ENCODE measurements at places on chromosomes 6 and 20. TPM values are rescaled to one million over a fixed set of nuclear protein-coding genes. Genes with fewer than 3 reads are reported as not detected.

DNA sequence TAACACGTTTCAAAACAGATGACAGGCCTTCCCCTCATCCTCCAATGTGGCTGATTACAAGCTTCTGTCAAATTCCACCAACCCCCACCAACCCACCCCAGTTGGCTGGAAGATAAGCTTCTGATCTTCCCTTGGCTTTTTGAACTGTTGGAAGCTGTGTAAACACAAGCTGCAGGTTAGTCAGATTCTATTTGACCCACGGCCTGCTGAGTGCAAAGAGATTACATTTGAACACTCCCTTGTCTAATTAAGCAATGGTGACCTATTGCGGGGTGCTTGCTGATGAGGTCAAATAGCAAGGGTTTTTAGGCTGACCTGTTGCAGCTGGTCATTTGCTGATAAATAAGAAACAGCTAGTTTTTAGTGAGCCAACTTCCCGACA lies 379.7 kb downstream of the BMP2 start:
- DNase-seq: no peak

DNA sequence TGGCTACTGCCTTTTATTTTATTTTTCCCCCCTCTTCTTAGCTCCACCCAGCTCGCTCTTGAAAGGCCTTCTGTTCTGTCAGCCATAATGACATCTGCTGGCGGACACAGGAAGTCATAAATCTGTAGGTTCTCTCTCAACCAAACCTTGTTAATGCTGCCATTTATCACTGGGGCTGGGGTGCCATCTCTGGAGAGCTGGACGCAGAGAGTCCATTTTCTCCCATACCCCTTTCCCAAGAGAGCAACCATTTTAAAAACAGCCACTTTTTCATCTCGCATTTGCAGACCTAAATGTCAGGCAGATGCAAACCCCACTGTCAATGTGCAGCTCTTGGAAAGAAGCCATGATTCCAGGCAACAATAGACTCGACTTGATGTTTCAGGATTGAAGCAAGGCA lies 13.0 kb upstream of the TSHZ2 start:
- DNase-seq: no peak

DNA sequence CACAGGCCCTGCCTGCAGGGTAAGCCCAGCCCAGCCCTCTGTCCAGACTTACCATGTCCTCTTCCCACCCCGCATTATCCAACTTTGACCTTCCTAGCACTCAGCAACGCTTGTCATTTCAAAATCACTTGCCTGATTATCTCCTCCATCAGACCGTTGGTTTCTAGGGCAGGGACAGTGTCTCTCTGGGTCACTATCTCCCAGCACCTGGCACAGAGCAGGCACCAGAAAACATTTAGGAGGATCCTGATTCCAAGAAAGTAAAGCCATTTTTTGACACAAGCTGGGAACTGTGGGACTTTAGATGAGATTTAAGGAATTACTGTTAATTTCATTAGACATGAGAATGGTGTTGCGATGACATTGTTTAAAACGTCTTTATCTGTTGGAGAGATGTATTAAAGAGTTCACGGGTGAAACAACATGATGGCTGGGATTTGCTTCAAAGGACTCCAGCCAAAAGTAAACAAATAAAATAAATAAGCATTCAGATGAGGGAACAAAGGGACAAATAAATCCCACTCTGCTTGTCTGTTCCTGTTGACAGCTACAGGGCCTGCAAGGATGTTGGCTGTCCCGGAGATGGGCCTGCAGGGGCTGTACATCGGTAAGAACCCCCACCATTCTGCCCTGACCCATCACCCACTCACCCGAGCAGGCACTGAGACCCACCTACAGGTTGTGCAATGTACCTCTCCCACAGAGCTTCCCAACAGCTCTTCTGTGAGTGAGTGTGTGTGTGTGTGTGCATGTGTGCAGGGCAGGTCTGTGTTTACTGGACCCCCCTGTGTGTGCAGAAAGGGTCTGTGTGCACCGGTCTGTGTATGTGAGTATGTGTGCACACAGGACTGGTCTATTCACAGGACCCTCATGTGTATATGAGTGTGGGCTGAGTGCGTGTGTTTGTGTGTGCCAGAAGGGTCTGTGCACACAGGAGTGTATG lies 5.9 kb downstream of the HSPA12B start:
- DNase-seq: no peak

GRCh38 chr6:63597141-63598048 lies 25.1 kb downstream of the LOC128125822 start:
- DNase-seq: no peak

DNA sequence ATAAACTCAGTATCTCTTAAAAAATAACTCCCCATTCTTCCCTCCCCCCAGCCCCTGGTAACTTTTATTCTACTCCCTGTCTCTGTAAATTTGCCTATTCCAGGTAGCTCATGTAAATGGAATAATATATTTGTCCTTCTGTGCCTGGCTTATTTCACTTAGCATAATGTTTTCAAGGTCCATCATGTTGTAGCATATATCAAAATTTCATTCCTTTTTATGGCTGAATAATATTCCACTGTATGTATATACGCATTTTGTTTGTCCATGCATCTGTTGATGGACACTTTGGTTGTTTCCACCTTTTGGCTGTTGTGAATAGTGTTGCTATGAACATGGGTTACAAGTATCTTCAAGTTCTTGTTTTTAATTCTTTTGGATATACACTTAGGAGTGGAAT lies 13.0 kb downstream of the PERP start:
- no peak for DNase-seq

GRCh38 chr6:169967687-169968086 lies 216.3 kb downstream of the ERMARD start:
- DNase-seq: no peak

DNA sequence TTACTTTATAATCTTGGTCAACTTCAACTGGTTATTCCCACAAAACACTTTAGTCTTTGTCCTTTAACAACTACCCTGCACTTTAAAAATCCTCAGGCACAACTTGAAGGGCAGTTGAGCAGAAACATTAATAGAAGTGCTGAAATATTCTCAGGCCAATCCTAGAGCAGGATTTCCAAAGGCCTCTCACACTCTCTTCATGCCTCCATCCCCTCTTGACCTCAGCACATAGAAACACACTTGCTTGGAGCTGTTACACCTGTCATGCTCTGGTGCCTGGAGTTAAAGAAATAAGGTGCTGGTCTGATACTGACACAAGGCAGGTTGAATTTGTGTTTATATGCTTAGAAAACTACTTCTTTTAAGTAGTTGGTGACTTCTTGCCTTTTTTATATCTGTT lies 618.8 kb upstream of the POU3F2 start:
- DNase-seq: no peak

DNA sequence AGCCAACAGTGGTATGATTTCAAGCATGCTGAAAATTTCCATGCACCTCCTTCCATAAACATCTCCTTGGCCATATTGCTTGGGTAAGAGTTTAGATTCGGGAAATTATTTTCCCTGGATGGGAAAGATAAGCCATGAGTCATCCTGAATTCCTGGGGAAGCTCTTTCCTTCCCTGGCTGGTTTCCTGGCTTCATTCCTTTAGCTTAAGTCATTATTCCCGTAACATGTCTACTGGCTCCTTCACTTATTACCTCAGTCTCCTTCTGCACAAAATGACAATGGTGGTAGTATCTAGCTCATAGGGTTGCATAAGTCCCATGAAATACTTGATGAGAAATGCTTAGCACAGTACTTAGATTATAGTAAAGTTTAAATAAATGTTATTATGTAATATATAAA lies 27.6 kb downstream of the TINAG start:
- no peak for DNase-seq

DNA sequence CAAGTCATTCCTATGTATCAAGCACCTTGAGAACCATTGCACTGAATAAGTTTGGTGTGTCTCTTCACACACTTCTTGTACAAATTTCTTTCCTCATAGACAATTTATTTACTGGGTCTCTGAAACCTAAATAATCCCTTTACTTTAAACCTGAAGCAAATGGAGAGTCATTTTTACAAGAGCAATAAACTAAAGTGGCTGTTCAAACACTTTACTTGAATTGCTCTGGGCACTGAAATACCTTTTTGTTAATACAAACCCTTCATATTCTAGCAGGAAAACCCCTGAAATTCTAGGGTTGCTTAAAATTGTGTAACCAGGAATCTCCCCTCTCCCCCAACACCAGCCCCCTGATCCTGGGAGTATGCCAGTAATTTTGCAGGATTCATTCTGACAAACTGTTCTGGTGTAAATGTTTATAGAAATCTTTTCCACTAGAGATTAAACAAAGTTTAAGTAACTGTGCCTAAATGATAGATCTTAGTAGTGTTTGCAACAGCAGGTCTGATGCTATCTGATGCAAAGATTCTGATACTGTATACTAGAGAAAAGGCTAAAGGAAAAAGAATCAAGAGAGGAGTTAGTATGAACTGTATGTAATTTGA lies 13.4 kb downstream of the RSPO3 start:
- DNase-seq: no peak

DNA sequence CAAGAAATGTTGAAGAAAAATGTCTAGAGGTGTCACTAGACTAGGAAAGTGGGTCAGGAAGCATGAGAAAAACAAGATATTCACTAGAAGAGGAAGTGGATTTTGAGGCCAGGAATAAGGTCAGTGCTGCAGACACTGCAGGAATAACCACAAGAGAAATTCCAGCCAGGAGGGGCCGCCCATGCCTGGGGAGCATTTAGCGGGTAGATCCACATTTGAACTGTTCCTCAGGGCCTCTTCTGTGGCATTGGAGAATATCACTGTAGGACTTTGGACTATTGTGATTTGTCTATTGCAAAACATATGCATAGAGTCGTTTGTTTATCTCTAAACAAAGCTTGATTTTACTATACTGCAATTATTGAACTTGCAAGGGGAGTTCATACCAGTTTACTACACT lies 49.6 kb upstream of the CCDC28A start:
- no peak for DNase-seq

MLN gene
- total RNA-seq: not detected

MDFI gene
- 16.0 TPM for total RNA-seq

LATS1 gene
- total RNA-seq: 35.0 TPM

TMEM170B gene
- total RNA-seq: 6.5 TPM

DNA sequence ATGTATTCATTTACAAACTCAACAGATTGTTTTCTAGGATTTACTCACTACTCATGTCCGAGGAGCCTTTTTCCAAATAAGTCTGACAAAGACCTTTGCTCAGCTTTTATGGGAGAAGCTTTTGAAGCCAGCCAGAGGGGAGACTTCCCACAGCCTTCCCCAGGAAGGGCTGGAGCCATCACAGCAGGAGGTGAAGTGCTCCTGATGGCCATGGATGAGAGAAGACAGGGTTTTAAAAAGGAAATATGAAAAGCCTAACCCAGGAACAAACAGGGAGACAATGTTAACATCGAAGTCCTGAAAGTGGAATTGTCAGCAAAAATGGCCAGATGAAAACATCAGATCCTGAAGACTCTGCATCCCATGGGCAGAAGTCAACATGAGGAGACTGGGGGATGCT lies 11.6 kb upstream of the TAGAP start:
- no peak for DNase-seq

PIGT gene
- 140 TPM for total RNA-seq

LAMP5 gene
- 0.62 TPM for total RNA-seq

DNA sequence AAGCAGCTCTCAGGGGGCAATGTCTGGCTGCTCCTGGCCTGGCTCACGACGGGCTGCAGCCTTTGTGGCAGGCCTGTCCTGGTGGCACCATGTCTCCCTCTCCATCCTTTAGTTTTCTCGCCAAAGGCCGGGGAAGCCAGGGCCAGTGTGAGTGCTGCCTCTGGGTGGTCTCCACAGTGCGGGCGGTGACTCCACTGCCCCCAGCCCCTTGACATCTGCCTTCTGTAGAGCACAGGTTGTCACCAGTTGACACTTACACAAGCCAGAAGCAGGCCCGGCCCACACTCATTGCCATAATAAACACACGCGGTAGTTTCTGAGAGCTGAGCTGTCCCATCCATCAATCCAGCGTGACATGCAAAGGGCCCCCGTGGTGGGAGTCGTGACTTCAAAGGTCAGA lies 219.5 kb downstream of the TFAP2C start:
- no peak for DNase-seq

CPXM1 gene
- total RNA-seq: 8.6 TPM

DNA sequence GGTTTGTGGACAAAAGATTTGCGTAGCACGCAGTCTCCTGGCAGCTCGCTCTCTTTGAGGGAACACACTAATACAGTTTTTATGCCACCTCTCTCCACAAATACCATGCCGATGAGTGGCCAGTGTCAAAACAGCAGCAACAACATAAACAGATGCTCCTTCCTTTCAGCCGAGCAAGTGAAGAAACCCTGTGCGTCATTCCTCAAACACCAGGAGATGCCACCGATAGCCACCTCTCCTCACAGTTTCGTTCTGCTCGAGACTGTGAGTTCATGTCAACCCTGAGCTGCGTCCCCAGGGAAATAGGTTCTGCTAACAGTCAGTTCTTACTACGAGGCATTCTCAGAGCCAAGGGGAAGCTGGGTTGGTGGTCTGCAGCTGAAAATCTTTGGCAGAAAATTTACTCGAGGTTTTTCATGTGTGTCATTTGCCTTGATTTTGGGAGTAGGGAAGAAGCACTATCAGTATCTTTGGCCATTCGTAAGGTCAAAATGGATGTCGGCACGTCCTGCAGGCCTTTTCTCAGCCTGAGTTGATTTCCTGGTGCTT lies 59.9 kb downstream of the EYA2 start:
- no peak for DNase-seq

DNA sequence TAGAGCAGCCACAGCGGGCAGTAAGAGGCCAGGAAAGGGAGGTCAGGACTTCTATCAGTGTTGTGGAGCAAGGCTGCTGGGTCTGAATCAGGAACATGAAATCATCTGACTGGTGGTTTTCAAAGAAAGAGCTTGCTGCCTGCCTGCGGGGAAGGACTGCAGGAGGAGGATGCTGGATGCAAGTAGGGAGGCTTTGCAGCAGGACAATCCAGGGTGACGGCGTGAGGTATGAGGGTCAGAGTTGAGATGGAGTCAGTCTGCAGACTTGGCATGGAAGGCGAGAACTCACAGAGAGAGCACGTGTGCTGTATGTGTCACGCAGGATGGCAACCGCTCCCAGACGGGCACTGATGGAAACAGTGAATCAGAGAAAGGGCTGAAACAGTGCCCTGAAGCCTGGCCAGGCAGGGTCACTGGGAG lies 59.2 kb upstream of the CD93 start:
- no peak for DNase-seq

TXLNB gene
- 4.1 TPM for total RNA-seq

DNA sequence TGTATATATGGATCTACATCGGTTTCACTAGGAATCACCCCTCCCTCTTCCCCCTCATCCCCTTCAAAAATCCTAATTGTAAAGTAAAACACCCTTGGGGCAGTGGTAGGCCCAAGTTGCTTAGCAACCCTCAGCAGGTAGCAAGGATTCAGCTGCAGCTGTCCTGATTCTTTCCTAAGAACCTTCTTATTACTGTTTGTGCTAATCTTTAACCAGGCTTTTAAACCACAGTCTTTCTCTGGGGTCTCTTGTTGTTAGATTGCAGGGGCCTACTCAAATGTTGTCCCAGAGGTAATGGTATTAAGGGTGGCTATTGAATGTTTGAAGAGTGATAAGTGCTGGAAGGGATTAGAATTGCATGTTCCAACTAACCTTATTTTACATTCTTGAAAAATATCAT lies 46.4 kb downstream of the PRL start:
- DNase-seq: no peak

- peak; percentile 83 for DNase-seq
These were observed 381.9 kb downstream of the C6orf118 start for GRCh38 chr6:164927288-164928056.

FNDC11 gene
- 121 TPM for total RNA-seq

SIRPA gene
- 21.0 TPM for total RNA-seq

All from testis (tissue), 5 donors.